ENCODE measurements at places on chromosomes 4 and X. TPM values are rescaled to one million over a fixed set of nuclear protein-coding genes. Genes with fewer than 3 reads are reported as not detected.

Gene HSFX3
- not detected for total RNA-seq

Gene VCX
- not detected for total RNA-seq

Gene ITGB1BP2
- 0.56 TPM for total RNA-seq

Gene HMGN5
- total RNA-seq, result 3.7 TPM

Gene HSD17B13
- total RNA-seq, result not detected

Gene BRS3
- not detected for total RNA-seq

Gene P2RY10
- total RNA-seq, result 0.60 TPM

Gene FABP2
- total RNA-seq, result not detected

Gene SPANXN1
- not detected for total RNA-seq

Gene SSX2
- not detected for total RNA-seq

Gene NSDHL
- 47.4 TPM for total RNA-seq

Gene PNMA3
- 0.08 TPM for total RNA-seq

Gene RAB40A
- 0.16 TPM for total RNA-seq

Gene SPANXB1
- not detected for total RNA-seq

Gene NPNT
- 17.5 TPM for total RNA-seq

Gene PLAC1
- not detected for total RNA-seq

Gene DDX53
- not detected for total RNA-seq

Gene AP1S2
- total RNA-seq, result 7.5 TPM

Gene UGT2B10
- total RNA-seq, result not detected

Gene ARSD
- 33.3 TPM for total RNA-seq

Gene FAM199X
- total RNA-seq, result 8.9 TPM

Gene VSIG1
- 0.48 TPM for total RNA-seq

Gene TRAM1L1
- total RNA-seq, result 0.36 TPM

Gene TMPRSS11A
- total RNA-seq, result 62.3 TPM

Gene CORIN
- 0.88 TPM for total RNA-seq

Gene NHS
- 2.5 TPM for total RNA-seq

Gene MAGEA4
- total RNA-seq, result not detected
